ENCODE measurements at places on chromosomes 4 and X.

DNA sequence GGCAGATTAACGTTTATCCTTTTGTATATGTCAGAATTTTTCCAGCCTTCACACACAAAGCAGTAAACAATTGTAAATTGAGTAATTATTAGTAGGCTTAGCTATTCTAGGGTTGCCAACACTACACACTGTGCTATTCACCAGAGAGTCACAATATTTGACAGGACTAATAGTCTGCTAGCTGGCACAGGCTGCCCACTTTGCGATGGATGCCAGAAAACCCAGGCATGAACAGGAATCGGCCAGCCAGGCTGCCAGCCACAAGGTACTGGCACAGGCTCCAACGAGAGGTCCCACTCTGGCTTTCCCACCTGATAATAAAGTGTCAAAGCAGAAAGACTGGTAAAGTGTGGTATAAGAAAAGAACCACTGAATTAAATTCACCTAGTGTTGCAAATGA is 94.8 kb downstream of the TET2 start:
- DNase-seq, result peak; percentile 22

GRCh38 chr4:104966349-104967033 is 180.2 kb upstream of the TET2 start:
- peak; percentile 52 for DNase-seq

DNA sequence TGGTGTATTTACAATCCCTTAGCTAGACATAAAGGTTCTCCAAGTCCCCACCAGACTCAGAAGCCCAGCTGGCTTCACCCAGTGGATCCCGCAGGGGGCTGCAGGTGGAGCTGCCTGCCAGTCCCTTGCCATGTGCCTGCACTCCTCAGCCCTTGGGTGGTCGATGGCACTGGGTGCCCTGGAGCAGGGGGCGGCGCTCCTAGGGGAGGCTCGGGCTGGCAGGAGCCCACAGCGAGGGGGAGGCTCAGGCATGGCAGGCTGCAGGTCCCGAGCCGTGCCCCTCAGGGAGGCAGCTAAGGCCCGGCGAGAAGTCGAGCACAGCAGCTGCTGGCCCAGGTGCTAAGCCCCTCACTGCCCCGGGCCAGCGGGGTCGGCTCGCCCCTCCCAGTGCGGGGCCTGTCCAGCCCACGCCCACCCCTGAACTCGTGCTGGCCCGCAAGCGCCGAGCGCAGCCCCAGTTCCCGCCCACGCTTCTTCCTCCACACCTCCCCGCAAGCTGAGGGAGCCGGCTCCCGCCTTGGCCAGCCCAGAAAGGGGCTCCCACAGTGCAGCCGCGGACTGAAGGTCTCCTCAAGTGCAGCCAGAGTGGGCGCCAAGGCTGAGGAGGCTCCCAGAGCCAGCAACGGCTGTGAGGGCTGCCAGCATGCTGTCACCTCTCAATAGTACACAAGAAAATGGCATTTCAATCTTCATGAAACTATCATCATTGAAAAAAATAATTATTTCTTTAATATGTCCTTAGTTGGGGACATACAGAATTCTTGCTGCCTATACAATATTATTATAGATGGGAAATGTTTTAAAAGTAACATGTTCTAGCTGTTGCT is 189.1 kb downstream of the SLC7A11 start:
- DNase-seq, result no peak

GRCh38 chrX:19549838-19550237 is 34.5 kb upstream of the MAP3K15 start:
- no peak for DNase-seq

- no peak for DNase-seq
Measured at GRCh38 chr4:94571715-94572114, 120.0 kb downstream of the PDLIM5 start.
